ENCODE measurements at places on chromosomes 1 and 21. TPM values are rescaled to one million over a fixed set of nuclear protein-coding genes. Genes with fewer than 3 reads are reported as not detected.

DNA sequence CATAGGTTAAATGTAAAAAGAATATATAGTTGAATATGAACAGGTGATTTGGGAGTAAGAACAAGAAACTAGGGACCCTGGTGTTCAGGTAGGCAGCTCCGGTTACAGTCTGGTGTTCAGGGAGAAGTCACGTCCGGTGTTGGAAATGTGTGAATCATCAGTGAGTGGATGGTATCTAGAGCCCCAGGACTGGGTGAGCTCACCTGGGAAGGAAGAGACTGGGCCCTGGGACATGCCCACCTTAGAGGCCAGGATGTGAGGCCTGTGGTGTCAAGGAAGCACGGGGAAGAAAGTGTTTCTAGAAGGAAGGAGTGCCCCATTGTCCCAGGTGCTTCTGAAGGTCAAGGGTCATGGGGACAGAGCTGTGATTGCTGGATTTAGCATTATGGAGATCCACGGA is 1.5 kb upstream of the GJB3 start:
- peak; percentile 47 for ATAC-seq

DNA sequence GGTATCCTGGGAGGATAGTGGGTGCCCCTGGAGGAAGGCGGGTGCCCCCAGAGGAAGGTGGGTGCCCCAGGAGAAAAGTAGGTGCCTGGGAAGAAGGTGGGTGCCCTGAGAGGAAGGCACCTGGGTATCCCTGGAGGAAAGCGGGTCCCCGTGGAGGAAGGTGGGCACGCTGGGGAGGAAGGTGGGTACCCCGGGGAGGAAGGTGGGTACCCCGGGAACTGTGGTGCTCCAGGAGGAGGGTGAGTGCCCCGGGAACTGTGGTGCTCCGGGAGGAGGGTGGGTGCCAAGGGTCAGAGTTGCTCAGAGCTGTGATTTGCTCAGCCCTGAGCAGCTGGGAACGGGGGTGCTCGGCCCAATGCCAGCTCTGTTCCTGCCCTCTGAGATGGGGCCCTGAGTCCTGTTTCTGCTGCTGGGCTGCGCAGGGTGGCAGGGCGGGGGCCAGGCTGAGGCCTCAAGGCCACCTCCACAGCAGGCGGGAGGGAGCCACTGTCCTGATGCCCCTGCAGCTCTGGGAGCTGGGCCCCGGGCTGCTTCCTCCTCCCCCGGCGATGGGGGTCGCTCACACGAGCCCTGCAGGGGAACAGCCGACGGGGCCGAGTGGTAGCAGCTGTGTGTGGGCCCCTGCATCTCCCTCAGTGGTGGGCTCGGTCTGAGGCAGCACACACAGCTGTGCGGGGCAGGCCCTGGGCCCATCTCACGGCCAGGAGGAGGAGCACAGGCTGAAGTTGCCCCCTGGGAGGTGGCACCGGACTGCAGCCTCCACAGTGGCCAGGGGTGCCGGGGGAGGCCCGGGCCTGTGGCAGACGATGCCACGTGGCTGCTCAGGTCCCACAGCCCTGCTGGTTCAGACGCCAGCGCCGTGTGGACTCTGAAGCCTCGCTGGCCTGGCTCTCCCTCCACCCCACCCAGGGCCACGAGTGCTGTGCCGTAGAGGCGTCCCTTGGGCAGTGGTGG is 57.4 kb downstream of the SLX9 start:
- no peak for ATAC-seq

DNA sequence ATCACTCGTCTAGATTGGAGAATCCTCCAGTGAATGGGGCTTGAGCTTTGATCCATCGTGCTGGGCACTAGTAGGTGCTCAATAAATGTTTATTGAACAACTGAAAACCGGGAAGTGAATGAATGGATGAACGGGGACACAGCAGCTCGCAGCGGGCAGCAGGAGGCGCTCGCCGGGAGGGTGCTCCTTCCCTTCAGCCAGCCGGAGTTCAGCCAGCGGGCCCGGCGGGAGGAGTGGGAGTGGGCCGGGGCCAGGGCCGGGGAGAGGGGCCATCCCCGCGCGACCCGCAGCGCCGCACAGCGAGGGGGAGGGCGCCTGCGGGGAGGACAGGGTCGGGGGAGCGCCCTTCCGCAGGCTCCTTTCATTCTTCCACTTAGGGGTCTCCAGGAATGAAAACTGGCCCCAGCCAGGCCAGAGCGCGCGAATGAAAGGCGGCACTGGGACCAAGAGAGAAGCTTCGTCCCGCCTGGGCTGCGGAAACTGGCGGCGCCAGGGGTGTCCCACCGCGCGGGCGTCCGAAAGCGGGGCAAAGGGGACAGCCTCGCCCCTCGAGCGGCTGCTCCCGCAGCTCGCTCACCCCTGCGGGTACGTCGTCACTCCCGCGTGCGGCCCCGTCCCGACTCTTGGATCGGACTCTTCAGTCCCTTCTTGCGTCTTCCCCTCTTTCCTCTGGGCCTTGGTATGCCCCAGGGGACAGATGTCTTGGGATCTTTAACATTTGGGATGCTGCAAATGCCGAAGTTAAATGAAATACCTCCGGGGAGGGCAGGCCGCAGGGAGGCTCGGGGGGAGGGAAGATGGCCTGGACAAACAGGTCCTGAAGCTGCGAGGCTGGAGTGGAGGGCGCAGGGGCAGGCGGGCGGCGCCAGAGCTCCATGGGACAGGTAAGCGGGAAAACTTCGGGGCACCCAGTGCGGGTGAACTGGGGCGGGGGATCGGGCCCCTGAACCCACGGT is 3.6 kb upstream of the INAVA start:
- peak; percentile 9 for ATAC-seq

- peak; percentile 83 for ATAC-seq
These were observed 56.1 kb downstream of the DNTTIP2 start for GRCh38 chr1:93822730-93823425.

GRCh38 chr1:17347769-17348592 is 24.0 kb upstream of the PADI6 start:
- peak; percentile 90 for ATAC-seq

The SKI gene
- total RNA-seq: 21.6 TPM

- no peak for ATAC-seq
These were observed 13.3 kb downstream of the PMF1 start for GRCh38 chr1:156226116-156226538.

DNA sequence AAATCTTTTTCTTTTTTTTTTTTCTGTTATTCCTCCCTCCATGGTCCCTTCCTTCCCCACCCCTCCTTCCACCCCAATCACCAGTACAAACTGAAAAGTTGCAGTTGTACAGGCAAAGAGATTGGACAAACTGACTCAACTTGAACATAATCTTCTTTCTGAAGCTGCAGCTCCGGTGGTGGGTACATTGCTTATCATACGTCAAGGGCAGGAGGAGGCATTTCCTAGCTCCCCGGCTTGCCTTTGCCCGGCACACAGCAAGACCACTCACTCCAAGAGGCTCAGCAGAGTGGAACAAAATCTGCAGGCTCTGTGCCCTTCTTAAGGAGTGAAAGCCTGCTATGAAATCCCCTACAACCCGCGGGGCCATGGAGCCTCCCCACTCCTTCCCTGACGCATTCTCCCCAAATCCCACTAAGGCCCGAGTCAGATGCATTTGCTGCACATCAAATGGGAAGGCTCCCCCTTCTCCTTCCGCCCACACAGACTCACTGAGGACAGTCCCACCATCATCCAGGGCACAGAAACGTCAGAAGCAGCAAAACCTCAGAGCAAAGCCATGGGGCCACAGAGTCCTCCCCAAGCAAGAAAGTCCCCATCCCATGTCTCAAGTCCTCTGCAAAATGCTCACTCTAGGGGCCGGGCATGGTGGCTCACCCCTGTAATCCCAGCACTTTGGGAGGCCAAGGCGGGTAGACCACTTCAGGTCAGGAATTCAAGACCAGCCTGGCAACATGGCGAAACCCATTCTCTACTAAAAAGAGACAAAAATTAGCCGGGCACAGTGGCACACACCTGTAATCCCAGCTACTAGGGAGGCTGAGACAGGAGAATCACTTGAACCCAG is 45.9 kb downstream of the SYF2 start:
- ATAC-seq: no peak

DNA sequence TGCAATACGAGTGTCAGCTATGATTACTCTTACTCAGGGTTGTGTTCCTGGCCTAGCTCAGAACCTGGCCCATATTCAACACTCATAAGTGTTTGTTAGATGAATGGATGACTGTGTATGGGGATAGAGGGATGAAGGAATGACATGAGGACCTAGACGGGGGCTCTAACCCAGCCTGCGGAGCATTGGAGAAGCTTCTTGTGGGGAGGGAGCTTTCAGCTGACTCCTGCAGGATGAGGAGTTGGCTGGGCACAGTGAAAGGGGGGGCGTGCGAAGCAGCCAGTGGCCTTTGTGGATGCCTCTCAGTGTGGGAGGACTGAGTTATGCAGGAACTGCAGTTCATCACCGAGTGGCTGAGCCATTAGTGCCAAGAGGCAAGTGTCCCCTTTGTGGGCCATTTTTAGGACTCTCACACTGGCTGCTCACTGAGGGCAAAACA is 1.2 kb upstream of the EXTL1 start:
- no peak for ATAC-seq
